Mammary epithelial cell (primary cell): ENCODE measurements at places on chromosomes 3 and 15. TPM values are rescaled to one million over a fixed set of nuclear protein-coding genes. Genes with fewer than 3 reads are reported as not detected.

GRCh38 chr15:82103468-82103867, 57.6 kb upstream of the MEX3B start:
- no peak for DNase-seq

Gene CAV3
- not detected in 2 replicates for total RNA-seq

Gene MYO5C
- 0.94 and 2.4 TPM in 2 replicates for total RNA-seq

- DNase-seq, result no peak
Observed at GRCh38 chr15:62165793-62166375, 799 bp upstream of the C2CD4B start.

DNA sequence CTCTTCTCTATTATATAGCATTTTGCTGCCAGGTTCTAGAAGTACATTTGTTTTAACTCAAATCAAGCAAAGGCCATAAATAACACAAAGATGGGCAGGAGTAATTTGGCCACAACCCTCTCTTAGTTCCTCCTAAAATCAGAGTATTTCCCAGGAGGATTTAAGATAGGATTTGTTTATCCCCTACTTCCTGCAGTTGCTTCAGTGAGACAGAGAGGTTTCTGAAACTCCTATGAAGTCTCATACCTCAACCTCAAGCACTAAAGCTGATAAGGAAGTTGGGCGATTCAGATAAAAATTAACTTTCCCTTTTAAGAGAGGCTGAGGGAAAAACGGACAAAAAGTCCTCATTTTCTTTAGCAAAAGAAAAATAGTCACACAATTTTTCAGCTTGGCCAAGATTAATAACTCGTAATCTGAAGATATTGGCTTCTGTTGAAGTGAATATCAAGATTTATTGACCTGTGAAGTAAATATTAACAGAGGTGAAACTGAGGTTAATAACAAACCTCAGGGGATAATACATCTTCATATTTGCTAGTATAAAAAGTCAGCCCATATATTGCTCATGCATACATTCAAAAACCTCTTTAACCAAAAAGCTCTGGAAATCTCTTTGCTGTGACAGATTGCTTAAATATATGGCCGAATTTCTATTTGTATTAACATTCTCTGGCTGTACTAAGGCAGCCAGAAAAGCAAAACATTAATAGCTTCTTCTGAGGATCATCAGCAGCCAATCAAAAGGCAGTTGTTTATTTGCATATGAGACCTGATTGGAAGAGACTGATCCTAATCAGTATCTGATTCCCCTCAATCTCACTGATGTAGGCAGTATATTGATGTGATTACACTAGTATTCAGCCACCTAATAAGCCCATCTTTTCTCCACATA, 90.6 kb upstream of the GADL1 start:
- DNase-seq, result no peak

GRCh38 chr3:179606534-179607085, 2.0 kb downstream of the NDUFB5 start:
- no peak for DNase-seq

DNA sequence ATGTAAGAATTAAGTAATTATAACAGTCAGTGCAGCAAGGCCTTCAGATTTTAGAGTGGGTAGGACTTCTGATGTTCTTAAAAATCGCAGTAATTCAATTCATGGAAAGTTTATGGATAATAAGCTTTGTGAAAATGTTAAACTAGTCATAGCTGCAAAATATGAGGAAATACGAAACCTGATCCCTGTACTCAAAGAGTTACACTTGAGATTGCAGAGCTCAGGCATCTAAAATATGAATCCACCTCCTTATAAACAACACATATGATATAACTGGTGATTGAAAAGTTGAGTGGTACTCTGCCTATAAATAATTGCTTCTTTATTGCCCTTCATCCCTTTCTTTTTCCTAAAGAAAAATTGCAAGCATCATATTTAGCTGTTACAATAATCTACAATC, 473.3 kb downstream of the OTOL1 start:
- DNase-seq, result no peak

GRCh38 chr3:45677033-45677446, 12.2 kb upstream of the SACM1L start:
- DNase-seq, result peak; percentile 85

GRCh38 chr15:89376388-89376787, 41.8 kb upstream of the POLG start:
- no peak for DNase-seq

Gene COL6A5
- total RNA-seq, result not detected in 2 replicates

- no peak for DNase-seq
Observed at GRCh38 chr3:140334132-140334929, 343.5 kb upstream of the TRIM42 start.

Gene NTRK3
- total RNA-seq, result not detected

DNA sequence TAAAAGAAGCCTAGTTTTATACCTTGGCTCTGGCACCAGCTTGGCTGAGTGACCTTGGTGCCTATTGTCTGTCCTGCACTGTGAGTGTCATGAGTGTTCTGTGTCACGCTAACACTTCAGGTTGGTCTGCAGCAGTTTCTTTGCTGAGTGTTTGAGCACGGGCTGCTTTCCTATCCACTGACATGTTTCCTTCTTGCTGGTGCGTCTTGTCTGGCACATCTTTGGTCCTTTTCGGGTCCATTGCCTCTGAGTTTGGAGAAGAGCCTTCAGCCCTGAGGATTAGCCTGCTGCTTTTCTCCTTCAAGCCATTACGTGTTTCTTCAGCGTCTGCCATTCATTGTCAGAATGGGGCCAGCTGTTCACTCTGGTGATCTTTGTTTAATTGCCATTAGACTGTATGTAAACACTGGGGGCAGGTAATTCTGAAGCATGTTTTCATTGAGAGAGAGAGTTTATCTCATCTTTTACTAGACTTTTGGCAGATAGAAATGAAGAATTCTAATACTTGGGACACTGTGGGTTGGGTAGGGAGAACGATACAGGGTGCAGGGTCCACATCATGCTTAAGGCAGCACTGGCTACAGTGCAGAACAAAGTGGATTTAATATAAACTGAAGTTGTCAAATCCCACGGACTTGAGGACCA, 55.5 kb downstream of the LRRC28 start:
- no peak for DNase-seq

DNA sequence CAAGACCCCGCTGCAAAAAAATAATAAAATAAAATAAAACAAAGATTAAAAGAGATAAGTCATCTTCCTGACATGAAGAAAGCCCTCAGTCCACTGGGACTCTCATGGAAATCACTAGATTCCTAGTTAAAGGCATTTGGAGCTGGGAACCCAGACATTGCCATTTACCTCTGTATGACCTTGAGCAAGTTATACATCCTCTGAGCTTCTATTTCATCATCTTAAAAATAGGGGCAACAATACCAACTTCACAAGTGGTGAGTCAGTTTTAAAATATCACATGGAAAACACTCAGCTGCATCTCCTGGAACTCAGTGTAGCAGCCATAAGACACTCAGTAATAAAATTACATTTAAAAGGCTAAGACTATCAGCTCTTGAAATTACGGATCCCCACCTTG, 334.8 kb downstream of the ERC2 start:
- peak; percentile 25 for DNase-seq

DNA sequence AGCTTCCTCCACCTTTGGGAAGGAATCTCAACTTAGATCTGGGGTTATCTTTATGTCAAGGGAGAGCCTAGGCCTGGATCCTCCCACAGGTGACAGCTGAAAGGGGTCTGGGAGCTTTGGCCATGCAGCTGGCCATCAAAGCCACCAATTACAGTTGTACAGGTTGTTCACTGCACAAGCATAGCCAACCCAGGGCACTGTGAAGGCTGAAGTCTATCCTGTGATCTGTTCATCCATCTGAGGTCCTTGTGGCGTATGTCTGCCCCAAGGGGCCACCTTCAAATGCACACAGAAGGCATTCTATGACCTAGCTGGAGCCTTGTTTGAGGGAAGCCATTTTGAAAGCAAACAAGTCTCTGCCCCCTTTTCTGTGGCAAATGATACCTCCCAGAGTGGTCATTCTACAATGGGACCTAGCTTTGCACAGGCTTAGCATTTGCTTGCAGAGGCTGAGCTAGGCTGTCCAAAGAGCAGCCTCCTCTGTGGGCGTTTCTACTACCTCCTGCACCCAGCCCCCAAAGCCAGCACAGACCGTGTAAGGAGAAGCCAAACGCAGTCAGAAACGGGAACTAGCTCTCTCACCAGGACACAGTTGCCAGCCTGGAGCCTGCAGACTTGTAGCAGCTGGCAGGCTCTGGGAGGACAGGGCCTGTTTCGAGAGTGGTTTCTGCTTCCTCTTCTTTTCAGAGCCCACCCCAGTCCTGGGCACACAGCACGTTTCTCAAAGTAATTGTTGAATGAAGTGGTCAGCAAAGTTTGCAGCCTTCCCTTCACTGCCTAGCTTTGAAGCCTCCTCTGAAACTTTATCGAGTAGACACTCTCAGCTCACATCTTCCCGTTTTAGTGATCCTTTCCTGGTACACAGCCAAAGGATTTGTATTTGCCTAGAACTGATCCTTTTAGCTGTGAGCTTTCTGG, 157.3 kb upstream of the SMAD3 start:
- no peak for DNase-seq

DNA sequence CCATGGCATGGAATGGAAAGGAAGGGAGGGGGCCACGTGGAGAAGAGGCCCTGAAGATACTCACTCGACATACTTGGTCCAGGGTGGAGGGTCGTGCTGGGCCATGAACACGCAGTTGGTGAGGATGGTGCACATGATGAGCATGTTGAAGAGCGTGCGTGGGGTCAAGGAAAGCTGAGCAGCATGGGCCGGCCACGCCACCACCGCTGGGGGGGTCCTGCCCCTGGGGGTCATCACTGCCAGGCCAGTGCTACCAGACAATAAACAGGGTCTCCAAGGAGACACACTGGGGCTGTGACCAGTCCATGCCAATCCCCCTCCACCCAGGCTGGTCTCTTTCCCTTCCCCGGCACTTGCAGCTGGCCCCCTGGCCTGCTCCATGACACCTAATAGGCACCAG, 27.2 kb downstream of the SCN5A start:
- DNase-seq, result no peak

DNA sequence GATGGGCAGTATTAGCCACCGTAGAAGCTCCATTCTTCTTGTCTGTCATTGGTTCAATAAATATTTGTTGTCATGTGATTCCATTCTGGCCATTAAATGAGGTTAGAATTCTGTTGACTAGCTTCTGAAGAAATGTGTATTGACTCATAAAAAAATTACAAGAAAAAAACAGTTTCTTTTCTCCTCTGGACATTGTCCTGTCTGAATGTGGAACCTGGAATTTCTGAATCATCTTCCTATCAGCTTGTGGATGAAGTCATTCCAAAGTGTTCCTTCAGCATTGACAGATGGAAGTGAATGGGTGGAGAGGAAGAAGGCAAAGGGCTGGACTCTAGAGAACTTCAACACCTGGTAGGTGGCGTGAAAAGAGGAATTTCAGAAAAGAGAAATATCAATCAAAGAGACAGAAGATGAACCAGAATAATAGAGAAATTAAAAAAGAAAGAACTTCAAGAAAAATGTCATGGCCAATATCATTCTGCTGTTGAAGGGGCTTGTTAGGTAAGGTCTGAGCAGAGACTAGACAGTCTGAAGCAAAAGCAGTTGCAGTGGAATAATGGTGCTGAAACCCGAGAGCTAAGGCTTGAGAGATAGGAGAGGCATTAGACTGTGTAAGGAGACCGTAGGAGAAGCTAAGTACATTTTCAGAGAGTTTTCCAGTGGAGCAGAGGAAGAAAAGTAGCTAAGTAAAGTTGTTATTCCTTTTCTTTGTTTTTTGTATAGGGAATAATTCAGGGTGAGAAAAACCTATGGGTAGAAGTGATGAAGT, 806.6 kb downstream of the SQOR start:
- no peak for DNase-seq

DNA sequence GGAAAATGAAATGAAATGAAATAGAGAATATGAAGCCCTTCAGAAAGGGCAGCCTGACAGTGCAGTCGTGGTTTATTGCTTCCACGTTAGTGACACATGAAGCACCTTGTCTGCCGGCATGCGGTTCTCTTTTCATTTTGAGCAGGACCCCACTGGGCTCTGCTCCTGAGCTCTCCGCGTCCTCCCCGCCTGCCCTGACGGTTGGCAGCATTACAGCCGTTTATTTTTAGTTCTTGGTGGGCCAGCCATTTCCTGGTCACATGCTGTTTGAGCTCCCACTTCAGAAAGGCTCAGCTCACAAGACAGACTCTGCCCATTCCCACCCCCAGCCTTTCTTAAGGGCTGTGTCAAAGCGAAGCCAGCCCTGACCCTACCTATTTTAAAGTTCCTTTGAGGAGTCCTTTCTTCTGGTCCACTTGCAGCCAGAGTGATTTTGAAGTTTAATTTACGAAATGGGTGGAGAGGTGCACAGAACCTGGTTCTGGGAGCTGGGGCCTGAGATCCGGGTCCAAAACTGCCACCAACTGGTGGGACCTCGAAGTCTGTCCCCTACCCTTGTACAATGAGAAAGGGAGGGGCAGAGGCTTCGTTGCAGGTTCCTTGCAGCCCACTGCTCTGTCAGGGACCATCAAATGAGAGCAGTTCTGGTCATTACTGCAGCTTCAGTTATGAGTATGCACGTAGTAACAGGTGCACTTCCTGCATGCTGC, 60.1 kb downstream of the MGLL start:
- DNase-seq, result no peak
